Upper lobe of left lung (tissue), 6 donors: ENCODE measurements at places on chromosomes 7 and 10. TPM values are rescaled to one million over a fixed set of nuclear protein-coding genes. Genes with fewer than 3 reads are reported as not detected.

UCMA gene
- total RNA-seq: not detected

UPK3B gene
- 66.9 TPM for total RNA-seq

GPR22 gene
- total RNA-seq: not detected

UNCX gene
- total RNA-seq: not detected

GRCh38 chr10:36534471-36535002, 590.9 kb upstream of the ANKRD30A start:
- H3K27me3 ChIP-seq: no peaks in the 10 kb centered on the region
- no peak overlapping the region for H3K4me3 ChIP-seq
- no peaks in the 10 kb centered on the region for H3K36me3 ChIP-seq
- no peaks in the 10 kb centered on the region for H3K4me1 ChIP-seq
- no peak for DNase-seq
- H3K27ac ChIP-seq: no peak overlapping the region

DNA sequence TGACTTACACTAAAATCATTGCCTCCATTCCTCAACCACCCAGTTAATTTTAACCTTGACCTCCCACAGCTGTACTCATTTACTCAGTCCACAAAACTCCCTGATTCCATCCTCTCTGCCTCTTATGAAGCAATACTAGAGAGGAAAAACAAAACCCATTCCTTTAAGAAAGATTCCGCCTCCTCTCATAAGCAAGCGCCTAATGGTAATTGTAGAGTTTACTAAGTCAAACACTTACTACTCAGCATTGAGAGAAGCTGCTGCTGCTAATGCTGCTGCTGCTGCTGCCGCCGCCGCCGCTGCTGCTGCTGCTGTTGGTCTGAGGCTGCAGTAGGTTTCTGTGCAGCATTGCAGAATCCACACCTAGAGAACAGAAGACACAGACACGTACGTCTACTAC, 2.1 kb upstream of the ADD3 start:
- peak; percentile 86 for DNase-seq
- peak overlapping the region; percentile 89 for H3K4me3 ChIP-seq
- peak overlapping the region; percentile 96 for H3K27ac ChIP-seq
- no peaks in the 10 kb centered on the region for H3K36me3 ChIP-seq
- peaks cover 44% of the 10 kb centered on the region for H3K4me1 ChIP-seq
- no peaks in the 10 kb centered on the region for H3K27me3 ChIP-seq

DNA sequence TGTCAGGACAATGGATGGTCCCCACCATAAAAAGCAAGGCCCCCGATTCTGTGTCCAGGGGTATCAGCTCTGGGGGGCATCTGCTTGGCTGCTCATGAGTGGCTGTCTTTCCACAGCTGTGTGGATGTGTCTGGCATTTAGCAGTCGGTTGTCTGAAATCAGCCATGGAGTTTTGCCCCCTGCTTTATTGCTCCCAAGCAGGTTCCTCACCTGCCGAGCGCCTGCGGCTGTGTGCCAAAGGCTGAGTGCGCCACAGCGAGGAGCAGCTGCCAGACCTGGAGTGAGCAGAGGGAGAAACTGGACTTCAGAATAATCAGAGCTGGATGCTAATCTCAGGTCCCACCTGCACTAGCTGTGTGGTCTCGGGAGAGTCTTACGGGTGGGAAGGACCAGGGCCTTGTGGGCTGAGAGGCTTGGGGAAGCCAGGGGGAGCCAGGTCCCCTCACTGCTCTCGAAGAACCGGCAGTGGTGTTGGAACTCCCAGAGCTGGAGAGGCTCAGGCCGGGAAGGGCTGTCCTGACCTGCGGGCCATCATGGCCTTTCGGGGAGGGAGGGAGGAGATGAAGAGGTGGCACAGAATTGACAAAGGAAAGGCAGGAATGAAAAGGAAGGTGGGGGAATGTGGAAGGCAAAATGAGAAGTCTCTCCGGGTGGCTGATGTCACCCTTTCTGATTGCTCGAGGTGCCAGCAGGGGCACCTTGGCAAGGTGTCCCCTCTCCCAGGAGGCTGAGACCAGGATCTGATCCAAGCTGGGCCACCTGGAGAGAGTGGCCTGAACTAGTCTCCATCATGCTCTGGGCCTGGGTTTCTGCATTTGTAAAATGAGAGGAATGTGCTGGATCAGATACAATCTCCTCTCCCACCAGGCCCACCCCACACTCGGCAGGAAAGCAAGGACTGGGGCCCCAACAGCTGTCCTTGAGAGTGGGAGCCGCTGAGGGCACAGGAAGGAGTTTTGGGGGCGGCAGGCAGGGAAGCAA, 30.2 kb upstream of the LEP start:
- no peak overlapping the region for H3K27ac ChIP-seq
- no peaks in the 10 kb centered on the region for H3K4me1 ChIP-seq
- no peak overlapping the region for H3K4me3 ChIP-seq

GRCh38 chr7:77281780-77282478, 82.3 kb upstream of the FGL2 start:
- H3K36me3 ChIP-seq: no peaks in the 10 kb centered on the region
- H3K4me1 ChIP-seq: no peaks in the 10 kb centered on the region
- no peak overlapping the region for H3K4me3 ChIP-seq
- H3K27me3 ChIP-seq: no peaks in the 10 kb centered on the region
- H3K27ac ChIP-seq: no peak overlapping the region
- DNase-seq: no peak

DNA sequence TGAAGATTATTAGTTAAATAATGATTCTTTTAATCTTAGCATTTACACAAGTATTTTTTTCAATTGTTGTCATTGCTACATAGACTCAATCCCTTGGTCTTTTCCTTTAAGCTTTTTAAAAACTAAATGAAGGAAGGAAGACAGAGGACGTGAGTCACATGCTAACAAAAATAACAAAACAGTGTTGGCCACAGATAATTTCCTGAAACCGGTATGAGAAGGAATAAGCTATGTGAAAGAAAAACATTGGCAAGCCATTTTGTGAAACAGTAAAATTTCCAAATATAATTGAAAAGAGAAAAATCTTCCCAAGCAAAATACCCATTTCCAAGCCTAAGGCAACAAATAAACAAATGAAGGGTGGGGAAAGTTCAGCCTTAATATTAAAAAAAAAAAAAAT, 223.0 kb downstream of the AHR start:
- no peak overlapping the region for H3K27ac ChIP-seq
- H3K36me3 ChIP-seq: no peaks in the 10 kb centered on the region
- peaks cover 25% of the 10 kb centered on the region for H3K4me1 ChIP-seq
- DNase-seq: no peak
- no peaks in the 10 kb centered on the region for H3K27me3 ChIP-seq
